Activated CD4-positive, alpha-beta T cell treated with anti-CD3 and anti-CD28 coated beads, Interleukin-2, amount 50 U/mL, for 16 hours (primary cell): ENCODE measurements at places on chromosomes 6 and 20.

GRCh38 chr6:75402296-75402695 is 91.3 kb downstream of the FILIP1 start:
- DNase-seq: no peak

DNA sequence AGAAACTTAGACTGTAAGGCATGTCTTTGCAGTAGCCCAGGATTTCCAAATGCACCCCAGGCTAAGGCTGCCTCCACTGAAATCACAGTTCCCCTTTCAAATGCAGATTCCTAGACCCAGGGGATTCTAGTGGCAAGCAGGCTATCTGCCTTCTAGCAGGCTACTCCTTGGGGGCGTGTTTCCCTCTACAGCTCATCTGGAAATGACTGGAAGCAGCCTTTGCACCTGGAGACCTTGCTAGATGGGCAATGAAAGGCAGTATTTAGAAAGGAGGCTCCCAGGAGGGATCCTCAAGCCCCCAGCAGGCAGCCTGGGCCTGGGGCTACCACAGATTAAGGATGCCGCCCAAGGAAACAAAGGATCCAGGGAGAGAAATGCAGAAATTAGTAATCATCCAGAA is 26.0 kb upstream of the SYNDIG1 start:
- DNase-seq: no peak

DNA sequence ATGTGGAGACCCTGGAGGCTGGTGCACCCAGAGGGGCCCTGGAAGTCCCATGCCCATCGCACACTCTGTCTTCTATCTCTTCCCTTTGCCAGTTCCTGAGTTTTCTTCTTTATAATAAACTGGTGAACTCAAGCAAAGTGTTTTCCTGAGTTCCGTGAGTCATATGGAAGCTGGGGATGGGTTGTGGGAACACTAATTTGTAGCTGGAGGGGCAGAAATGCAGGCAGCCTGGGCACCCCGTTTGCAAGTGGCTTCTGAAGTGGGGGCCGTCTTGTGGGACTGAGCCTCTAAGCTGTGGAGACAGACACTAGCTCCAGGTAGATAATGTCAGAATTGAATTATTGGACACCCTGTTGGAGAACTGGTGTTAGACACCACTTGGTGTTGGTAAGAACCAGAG is 3.2 kb upstream of the PPP1R3G start:
- no peak for DNase-seq

DNA sequence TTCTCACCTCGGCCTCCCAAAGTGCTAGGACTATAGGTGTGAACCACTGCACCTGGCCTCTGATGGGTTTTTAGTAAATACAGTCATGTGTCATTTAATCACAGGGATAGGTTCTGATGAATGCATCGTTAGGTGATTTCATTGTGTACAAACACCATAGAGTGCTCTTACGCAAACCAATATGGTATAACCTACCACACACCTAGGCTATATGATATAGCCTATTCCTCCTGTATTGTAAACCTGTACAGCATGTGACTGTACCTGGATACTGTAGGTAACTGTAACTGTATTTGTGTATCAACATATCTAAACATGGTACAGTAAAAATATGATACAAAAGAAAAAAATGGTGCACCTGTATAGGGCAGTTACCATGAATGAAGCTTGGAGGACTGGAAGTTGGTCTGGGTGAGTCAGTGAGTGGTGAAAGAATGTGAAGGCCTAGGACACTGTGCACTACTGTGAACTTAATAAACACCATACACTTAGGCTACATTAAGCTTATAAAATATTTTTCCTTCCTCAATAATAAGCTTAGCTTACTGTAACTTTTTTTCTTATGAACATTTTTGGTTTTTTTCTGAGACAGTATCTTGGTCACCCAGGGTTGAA is 10.0 kb downstream of the BICRAL start:
- no peak for DNase-seq

GRCh38 chr6:57147401-57147800 is 24.7 kb upstream of the BAG2 start:
- no peak for DNase-seq
